ENCODE measurements at places on chromosomes 3 and 15.

DNA sequence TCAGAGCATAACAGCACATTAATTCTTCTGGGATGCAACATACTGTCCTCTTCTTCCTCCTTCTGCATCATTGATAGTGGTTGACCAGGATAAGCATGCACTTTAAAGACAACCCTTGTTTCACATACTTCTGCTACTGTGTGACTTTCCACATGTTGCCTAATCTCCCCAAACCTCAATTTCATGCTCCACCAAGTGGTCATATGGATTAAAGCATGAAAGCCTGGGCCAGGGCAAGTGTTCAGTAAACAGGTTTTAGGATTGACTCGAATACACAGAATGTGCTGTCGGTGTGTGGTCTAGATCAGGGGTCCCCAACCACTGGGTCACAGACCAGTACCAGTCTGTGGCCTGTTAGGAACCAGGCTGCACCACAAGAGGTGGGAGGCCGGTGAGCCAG, 22.5 kb upstream of the BFSP2 start:
- DNase-seq = peak; percentile 50

DNA sequence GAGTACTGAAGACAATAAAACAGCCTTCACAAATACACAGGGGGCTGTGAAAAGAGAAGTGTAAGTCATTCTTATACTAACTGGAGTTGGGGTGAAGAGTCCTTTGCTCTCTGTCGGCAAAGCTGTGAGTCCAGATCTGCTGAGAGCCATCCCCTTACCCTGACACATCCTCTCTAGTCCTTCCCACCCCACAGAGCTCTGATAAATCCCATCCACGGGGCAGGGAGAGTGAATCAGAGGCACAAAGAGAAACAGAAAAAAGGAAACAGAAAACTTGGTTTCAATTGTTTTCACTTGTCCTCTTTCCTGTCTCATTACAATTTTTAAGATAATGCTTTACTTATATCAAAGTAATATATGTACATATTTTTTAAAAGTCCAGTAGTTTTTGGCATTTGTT, 18.2 kb upstream of the ZNF639 start:
- DNase-seq = no peak

- DNase-seq = no peak
Observed at GRCh38 chr15:83306561-83306960, 22.1 kb upstream of the BNC1 start.

GRCh38 chr3:113223475-113224281, 12.3 kb downstream of the BOC start:
- DNase-seq = no peak

GRCh38 chr3:171585039-171585438, 124.8 kb upstream of the TNIK start:
- DNase-seq = no peak

DNA sequence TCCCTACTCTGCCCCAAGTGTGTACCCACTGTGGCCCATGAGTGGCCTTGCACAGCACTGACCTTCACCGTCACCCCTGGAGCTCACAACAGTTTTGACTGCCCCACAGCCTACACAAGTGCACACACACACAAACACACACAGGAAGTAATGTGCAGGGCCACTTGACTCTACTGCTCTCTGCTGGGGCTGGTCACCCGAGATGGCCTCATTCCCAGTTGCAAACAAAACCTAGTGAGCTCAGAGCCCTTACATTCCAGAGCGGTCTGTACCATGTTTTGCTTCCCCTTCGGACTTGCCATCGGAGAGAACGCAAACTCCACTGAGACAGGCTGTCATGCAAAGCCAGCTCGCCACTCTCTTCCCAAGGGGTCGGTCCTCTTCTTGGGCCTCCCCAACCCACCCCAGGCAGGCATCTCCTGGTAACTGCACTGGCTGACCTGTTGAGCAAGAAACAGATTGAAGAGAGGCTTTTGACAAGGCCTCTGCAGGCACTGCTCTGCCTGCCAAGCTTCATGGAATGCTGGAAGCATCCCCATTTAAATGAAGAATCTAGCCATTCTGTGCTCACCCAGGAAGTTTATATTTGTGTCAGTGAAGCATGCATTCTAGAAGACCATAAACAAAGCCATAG, 232.0 kb upstream of the IGF1R start:
- no peak for DNase-seq

DNA sequence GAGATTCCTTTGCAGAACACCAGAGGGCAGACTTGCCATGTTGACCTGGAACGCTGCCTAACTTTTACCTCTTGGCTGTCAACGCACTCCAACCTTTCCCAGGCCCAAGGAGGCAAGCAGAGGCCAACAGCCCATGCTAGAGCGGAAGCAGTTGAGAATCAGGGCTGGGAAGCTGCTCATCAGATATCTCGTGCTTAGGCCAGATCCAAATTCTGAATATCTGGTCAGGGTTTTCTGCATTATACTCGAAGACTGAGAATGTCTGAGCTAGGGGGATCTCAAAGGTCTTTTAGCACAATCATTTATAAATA, 2.5 kb downstream of the XIRP1 start:
- peak; percentile 61 for DNase-seq

GRCh38 chr3:128588147-128588546, 62.5 kb downstream of the RPN1 start:
- DNase-seq = no peak

DNA sequence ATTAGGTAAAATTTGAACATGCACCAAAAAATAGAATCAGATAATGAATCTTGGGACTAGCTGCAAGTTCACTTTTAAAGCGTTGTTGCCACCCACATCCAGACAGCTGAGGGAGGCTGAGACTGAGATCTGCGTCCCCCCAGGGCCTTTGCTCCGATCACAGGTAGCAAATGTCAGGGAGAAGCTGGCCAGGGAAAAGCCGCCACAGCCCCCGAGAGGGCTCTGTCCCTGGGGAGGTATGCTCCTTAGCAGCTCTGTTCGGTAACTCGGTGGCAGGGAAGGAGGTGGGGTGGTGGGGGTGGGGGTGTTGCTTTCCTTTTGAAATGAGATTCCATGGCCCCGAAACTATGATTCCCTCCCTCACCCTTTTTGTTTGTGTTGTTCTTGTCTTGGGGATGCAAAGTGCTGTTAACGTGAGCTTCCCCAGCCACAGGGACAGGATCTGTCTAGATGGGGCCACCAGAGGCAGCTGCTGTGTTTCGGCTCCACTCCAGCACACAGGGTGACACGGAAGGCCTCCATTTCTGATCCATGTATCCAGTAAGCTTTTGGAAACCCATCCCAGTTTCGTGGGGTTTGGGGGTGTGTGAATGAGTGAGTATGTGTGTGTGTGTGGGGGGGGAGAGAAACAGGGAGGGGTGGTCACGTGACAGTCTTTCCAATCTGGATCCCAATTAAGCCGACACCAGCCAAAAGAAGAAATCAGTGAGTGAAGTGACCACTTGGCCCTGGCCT, 1.1 kb upstream of the MINAR1 start:
- DNase-seq = peak; percentile 27

- DNase-seq = no peak
Observed at GRCh38 chr3:176286476-176287085, 910.7 kb downstream of the TBL1XR1 start.

- DNase-seq = no peak
Observed at GRCh38 chr3:40679290-40679689, 154.5 kb downstream of the ZNF621 start.

GRCh38 chr3:184345317-184346144, 8.1 kb downstream of the FAM131A start:
- peak; percentile 87 for DNase-seq

- DNase-seq = no peak
Observed at GRCh38 chr3:48762816-48763215, 45.8 kb upstream of the IP6K2 start.

DNA sequence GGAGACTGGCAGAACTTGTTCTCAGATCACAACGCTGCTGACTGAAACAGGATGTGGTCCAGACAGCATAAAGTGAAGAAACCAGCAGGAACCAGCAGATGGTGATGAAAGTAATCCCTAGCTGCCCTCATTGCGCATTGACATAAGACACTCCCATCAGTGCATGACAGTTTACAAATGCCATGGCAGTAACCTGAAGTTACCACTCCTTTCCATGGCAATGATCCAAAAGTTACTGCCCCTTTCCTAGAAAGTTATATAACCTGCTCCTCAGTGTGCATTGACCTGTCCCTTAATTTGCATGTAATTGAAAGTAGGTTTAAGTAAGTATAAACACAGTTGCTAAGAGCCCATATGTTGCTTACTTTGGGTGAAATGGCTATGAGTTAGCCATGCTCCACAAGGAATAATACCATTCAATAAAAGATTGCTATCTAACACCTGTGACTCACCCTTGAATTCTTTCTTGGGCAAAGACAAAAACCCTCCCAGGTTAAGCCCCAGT, 149.1 kb upstream of the CD96 start:
- no peak for DNase-seq

DNA sequence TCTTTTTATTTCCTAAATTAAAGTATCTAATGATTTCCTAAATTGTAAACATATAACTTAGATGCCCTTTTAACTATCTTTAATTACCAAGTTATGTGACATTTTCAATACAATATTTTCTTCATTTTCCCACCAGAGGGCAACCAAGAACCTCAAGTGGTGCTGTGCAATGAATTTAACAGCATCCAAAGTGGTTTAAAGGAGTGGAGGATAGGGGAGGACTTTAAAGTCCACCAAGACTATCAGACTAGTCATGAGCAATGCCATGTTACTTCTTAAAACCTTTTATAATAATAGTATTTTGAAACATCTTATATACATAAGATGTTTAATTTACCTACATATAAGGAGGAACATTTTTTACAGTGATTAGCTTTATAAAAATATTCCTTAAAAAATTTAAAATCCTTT, 74.4 kb downstream of the DLG1 start:
- DNase-seq = peak; percentile 5

DNA sequence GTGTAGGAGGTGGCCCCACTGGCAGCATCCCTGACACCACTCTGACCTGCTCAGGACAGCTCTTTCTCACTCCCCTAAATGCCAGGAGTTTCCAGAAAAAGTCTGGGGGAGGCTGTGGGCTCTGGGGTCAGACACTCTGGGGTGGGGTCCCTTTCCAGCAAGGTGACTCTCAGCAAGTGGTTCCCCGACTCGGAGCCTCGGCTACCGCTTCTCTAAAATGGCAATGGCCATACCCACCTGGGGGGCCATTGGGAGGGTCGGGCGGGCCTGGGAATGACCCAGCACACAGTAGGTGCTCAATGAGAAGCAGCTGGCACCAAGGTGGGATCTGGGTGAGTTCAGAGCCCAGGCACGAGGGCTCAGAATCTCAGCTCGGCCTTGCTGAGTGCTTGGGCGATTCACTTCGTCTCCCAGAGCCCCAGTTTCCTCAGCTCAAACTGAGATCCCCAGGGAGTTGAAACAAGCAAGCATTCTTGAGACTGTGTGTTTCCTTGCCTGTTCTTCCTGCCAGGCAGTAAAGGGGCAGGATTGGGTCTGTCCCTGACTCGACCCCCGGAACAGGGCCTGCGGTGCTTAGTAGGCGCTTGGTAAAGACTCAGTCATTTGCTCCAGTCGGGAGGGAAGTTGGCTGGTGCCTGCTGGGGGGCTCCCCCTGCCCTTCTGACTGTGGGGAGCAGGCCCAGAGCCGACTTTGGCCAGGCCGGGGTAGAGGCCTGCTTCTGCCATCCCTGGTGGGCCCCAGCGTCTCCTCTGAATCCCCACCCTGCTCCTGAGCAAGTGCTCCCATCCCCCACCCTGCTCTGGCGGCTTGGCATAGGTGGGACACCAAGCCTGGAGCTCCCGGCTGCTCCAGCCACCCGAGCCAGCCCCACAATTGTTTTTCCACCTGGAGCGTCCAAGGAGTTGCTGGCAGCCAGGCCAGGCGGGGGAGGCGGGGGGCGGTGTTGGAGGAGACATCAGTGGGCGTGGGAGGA, 32.9 kb upstream of the FBLN2 start:
- no peak for DNase-seq

DNA sequence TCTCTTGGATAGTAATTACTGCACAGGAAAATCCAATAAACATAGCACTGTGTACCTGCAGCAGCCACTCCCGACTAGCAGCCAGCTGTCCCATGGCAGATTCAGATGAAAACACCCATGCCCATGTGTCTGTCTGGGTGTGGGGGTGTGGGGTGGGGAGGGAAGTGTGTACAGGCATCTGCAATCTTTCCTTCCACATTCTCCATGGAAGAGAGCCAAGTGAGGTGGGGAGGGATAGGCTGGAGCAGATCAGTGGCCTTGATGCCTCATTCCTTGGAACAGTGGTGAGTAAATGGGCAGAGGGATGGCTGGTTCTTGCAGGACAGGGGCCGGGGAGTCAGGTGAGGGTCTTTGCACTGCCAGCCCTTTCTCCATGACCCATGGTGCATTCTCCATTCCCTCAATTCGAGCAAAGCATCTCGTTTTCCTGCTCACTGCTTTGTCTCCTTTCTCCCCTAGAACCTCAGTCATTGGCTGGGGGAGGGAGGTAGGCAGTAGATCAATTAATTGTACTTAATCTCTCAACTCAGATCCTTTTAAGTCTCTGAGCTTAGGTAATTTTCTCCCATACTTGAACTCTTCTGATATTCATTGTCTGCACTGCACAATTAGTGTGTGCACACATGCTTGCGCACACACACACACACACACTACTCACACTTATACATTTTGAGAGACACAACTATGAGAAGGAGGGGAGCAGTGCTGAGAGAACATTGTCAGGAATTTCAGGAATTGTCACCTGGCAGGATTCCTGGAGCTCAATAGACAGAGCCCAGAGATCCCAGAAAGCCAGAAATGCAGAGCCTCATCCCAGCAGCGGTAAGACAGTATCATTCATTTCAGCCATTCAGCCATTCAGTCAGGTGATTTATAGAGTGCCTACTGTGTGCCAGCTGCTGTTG, 31.9 kb downstream of the PDIA5 start:
- no peak for DNase-seq

DNA sequence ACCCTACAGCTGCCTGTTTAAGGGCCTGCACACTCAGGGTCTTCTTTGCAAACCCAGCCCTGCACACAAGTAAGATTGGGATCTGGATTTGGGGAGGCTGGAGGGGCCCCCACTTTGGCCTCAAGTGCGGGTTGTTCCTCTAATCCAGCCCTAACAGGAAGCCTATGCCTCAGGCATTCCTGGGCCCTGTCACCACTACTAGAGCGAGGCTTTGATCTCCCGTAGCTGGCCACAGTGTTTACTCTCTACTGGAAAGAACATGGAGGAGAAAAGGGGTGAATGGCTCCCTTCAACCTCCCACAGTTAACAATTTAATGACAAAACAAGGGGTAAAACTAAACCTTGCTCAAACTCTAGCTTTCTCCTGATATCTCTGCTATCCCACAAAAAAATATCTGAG, 48.4 kb downstream of the DZIP1L start:
- DNase-seq = no peak

DNA sequence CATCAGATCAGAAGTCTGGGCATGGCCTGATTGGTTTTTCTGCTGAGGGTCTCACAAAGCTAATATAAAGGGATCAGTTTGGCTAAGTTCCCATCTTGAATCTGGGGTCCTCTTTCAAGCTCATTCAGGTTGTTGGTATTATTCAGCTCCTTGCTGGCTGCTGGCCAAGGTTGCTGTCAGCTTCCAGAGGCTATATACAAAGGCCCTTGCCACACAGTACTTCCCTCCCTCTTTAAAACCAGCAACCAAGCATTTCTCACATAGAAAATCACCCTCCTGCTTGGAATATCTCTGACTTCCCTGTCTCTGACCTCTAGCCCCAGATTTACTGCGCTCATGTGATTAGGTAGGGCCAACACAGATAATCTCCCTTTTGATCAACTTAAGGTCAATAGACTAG, 442.9 kb downstream of the ERC2 start:
- no peak for DNase-seq
